HFFc6 (cell line): ENCODE measurements at places on chromosomes 7 and 10.
A peak's percentile ranks its signal among the peaks of the same experiment; 100 is the strongest.

GRCh38 chr7:132066761-132067171 lies 509.5 kb downstream of the PLXNA4 start:
- peak; percentile 29 for DNase-seq

DNA sequence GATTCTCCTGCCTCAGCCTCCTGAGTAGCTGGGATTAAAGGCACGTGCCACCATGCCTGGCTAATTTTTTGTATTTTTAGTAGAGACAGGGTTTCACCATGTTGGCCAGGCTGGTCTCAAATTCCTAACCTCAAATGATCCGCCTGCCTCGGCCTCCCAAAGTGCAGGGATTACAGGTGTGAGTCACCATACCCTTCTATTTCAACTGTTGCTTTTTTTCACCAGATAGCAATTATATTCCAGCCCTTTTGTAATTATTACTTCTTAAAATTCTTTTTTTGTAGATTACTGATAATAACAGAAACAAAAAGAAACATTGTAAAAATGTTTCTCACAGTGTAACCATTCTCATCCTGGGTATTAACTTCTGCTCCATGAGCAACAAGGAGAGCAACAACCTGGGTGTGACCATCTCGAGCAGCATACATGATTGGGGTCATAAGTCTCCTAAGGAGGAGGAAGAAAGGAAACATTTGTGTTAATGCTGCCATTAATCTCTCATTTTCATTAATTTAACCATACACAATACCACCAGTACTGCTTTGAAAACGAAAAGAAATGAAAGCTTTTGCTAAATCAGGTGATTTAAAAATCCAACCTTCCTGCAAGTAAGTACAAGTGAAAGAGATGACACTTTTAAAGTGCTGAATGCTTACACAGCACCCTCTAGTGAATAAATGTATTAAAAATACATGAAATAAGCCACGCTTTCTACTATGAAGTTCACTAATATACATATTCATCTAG lies 41.8 kb downstream of the ASZ1 start:
- no peak for DNase-seq

- DNase-seq, result no peak
Observed at GRCh38 chr7:77571801-77572200, 34.7 kb downstream of the PTPN12 start.

DNA sequence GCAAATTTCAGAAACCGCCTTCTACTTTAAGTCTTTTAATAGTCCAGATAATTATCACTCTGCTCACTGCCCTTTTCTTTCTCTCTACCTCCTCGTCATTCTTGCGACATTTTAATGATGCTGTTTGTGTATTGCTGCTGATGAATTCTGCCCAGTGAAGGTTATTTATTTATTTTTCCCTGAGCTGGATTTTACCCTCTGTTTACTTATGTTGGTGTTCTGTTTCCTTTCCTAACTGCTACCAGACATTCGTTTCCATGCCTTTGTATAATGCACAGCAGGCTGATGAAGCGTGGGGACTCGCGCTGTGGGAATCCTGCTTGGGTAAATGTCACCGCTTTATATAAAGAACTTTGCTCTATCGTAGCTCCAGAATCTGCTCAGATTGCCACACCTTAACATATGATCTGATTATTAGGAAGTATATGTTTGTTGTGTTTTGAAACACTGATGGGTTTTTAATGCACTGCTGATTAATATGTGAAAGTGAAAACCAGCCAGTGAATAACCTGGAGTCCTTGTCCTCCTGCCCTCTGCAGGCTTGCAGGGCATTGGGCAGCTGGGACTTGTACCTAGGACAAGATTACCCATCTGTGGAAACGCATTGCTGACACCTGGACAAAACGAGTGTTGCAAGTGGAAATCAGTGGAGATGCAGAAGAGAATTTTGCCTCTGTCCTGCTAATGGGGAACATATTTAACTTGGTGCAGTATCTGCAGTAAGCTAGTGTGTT lies 291.5 kb downstream of the SDK1 start:
- DNase-seq, result no peak

GRCh38 chr10:133235265-133235855 lies 2.3 kb upstream of the VENTX start:
- DNase-seq, result no peak

DNA sequence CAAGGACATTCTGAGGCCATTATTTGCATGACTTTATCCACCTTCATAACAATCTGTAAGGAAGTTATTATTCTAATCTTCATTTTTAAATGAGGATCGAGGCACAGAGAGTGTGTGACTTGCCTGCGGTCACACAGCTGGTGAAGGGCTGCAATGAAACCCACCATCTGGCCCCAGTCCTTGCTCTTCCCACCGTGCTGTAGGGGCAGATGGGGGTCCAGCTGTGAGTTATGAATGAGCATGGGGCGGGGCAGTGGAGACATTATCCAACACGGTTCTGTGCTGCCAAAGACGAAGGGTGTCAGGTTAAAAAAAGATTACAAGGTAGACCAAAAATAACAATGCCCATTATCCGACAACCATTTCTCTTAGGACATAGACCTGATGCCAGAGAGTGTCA lies 417.5 kb upstream of the MGMT start:
- DNase-seq, result no peak

DNA sequence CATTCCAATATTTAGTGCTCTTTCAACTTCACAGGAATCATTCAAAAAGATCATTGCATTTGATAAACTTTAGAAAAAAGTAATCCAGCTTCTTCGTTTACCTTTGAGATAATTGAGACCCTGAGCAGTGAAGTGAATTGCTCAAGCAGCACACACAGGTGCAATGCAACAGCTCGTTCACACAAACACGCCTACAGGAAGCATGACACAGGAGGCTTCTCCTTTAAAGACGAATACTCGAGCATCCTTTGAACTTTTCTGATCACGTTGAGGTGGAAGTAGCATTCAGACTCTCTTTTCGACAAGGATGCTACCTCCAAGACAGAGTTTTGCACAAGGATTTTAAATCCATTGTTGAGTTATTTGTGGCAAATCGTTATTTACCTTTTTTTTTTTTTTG lies 18.0 kb upstream of the RSU1 start:
- no peak for DNase-seq

GRCh38 chr10:117503244-117504205 lies 39.0 kb upstream of the EMX2 start:
- no peak for DNase-seq

- no peak for DNase-seq
Observed at GRCh38 chr7:94170836-94171235, 166.7 kb upstream of the BET1 start.

GRCh38 chr7:18496341-18496700 lies 772 bp downstream of the HDAC9 start:
- no peak for DNase-seq

DNA sequence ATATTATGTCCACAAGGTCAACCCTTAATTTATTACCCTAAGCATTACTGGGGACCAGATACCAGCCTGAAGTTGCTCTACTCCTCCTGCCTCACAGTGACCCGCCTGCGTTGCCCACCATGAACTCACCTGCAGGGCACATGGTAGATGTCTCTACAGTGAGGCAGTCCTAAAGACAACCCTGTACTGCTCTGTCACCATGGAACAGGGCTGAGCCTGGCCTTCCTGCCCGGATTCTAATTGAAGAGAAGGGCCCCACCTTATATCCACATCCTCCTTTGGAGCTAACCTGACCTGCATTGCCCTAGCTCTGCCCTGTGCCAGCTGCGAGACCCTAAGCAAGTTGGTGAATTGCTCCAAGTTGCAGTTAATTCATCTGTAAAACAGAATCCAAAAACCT lies 4.1 kb downstream of the SH3PXD2A start:
- DNase-seq, result no peak

DNA sequence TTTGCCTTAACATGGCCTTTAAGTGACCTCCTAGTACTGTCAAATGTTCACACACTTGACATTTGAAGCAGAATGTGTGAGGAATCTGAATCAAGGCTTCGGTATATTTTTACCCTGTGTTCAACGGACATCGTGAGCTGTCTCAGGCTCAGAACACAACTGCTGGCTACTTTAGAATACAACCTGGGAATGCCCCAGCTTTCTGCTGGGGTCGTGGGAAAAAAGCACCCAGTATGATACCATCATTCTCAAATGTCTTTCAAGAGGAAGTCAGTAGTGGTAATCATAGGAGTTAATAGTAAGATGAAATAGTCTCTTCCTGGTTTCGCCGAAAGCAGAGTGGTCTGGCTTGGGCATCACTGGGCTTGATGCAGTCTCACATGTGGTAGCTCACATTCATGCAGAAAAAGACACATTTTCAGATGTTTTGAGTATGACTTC lies 67.2 kb downstream of the CREB5 start:
- no peak for DNase-seq

GRCh38 chr7:106485031-106485551 lies 175.9 kb downstream of the CCDC71L start:
- DNase-seq, result peak; percentile 91

DNA sequence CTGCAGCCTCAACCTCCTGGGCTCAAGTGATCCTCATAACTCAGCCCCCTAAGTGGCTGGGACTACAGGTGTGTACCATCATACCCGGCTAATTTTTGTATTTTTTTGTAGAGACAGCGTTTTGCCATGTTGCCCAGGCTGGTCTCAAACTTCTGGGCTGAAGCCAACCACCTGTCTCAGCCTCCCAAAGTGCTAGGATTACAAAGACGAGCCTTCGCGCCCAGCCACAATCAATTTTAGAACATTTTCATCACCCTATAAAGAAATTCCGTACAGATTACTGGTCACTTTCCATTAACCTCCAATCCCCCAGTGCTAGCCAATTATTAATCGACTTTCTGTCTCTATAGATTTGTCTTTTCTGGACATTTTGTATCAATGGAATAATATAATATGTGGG lies 32.3 kb upstream of the PALS2 start:
- no peak for DNase-seq
